ENCODE measurements at places on chromosomes 2 and 18. TPM values are rescaled to one million over a fixed set of nuclear protein-coding genes. Genes with fewer than 3 reads are reported as not detected.

DNA sequence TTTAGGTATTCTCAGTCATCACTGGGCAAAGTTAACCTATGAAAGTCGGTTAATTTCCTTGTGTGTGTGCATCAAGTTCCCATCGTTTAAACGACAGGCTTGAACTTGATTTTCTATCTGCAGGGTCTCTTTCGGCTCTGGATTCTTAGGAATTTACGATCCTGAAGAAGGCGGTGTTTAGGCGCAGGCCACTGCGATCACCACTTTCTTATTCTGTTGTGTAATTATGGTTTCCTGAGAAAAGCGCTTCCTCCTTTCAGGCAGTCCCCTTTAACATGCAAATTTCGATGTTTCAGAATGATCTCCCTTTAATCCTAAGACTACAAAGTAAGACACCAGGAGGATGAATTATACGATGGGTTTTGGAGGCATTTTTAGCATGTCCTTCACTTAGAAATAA, 27.9 kb upstream of the MBP start:
- ATAC-seq, result no peak

DNA sequence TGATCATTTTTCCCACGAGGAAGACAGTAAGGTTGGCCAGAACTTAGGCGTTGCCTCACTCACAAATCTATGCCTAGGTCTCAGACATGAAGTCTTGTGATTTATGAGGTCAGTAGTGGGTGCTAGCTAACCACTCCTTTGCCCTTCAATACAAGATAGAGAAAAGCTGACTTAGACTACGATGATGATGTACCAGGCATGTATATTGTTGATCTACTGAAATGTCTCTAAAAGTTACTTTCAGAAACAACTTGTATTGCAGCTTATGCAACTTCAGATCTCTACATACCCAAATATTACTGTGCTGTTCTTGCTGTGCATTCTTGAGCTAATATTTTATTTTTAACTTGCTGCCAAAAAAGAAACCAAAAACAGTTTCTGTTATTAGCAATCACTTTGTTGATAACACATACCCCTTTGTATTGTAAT, 30.6 kb downstream of the MAPRE2 start:
- ATAC-seq, result no peak

Gene GLI2
- 4.2 TPM for total RNA-seq

DNA sequence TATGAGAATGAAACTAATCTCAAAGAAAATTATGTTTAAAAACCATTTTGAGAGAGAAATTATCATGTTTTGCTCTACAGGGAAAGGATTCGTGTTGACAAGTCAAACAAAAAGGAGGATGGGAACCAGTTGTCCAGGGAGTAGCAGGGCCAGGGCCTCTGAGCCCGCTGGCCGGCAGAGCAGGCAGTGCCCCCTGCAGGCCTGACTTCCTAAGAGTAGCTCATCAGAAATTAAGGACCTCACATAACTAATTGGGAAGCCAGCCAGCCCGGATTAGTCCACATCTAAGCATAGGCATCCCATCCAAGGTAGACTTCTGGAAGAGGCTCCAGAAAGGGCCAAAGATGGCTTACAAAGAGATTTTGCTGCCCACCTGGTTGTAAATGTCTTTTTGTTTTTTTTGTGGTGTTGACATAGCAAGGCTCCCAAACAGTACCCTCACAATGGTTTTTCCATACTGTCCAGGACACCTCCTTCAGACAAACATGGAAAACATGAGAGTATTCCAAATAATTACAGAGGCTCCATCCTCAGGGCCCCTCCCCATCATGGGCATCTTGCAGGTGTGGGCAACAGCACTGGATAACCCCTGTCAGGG, 241.2 kb upstream of the TANK start:
- no peak for ATAC-seq

DNA sequence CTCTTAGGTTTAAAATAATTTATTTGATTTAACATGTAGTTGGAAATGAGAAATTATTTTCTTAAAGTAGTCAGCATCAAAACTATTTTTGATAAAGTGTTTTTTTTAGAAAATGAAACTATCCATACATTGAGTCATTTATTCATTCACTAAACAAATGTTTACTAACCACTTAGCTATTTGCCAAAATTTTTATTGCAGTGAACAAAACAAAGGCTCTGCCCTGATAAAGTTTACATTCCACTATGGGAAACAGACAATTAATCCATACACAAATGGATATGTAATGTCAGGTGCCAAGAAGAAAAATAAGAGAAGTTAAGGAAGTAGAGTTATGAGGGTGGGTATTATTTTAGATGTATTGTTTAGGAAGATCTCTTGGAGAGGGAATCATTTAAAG, 19.1 kb upstream of the CCDC178 start:
- no peak for ATAC-seq

DNA sequence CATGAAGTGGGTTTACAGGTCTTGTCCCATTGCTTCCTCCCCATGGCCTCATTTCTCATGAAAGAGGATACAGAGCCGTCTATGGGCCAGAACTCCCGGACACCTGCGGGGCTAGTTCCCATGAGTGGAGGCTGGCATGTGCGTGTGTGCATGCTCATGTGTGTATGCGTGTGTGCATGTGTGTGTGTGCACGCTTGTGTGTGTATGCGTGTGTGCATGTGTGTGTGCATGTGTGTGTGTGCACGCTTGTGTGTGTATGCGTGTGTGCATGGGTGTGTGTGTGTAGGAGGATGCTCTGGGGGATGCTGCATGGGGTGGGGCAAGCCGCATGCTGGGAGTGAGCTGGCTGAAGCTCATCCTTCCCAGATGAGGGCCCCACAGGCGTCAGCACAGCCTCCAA, 20.8 kb downstream of the INHBB start:
- no peak for ATAC-seq

Measured in motor neuron (in vitro differentiated cells).